ENCODE measurements at places on chromosomes 6 and 20. TPM values are rescaled to one million over a fixed set of nuclear protein-coding genes. Genes with fewer than 3 reads are reported as not detected.

DNA sequence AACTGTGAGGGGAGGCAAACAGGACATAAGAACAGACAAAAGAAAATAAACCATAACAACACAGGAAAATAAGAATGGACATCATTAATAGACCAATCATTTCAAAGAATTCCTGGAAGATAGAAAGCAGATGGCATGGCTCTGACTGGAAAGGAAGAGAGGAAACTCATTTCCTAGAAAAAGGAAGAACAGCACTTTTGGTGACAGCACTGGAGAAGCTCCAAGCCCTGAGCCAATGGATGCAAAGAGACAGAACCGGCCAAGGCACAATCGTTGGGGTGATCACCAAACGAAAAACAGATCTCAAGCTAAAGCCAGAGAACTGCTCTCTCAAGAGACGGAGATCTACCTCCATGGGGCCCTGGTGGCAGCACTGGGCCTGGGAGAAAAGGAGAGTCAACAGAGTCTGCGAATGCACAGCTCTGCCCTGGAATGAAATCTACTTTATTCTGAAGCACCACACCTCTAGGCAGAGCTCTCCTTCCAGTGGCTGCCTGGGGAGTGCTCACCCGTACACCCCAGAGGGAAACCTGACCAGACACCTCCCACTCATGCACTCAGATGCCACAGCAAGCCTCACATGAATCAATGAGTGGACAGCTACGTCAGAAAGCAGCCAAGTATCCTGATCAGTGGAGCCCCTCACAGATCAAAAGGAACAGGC lies 24.2 kb downstream of the KIAA0319 start:
- no peak overlapping the region for H3K27ac ChIP-seq
- no peaks in the 10 kb centered on the region for H3K4me1 ChIP-seq
- DNase-seq = no peak
- H3K4me3 ChIP-seq = no peak overlapping the region
- no peaks in the 10 kb centered on the region for H3K36me3 ChIP-seq
- no peaks in the 10 kb centered on the region for H3K27me3 ChIP-seq

DNA sequence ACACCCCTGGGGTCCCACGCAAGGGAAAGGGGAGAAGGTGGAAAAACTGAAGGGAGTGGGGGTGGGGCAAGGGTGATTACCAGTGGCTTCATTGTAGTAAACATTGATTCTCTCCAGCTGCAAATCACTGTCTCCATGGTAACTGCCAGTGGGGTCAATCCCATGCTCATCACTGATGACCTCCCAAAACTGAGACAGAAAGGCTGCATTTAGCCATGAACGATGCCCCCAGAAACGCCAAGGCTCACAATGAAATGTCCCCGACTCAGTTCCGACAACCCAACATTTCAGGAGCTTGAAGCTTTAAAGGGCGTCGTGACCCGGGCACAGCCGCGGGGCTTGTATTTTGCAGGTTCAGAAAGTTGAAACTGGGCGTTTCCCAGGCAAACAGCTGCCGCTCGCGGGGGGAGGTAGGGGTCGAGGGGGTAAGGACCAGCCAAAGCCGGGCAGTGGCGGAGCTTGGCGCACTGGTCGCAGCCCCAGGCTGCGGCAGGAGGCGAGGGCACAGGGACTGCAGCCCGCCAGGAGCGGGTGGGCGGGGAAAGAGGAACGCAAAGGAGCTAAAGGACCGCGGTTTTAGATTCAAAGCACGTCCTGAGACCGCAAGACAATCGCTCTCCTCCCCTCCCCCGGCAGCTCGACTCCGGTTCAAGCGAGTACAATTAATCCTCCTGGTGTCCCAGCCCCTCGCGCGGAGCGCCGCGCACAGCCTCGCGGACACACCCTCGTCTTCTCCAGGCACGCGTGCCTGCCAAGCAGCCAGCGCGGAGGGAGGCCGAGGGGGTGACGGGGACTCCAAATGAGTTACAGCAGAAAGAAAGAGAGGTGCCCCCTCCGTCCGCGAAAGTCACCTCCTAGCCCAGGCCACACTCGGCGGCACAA lies 731 bp downstream of the TUBB2B start:
- no peak overlapping the region for H3K27ac ChIP-seq
- H3K27me3 ChIP-seq = peaks cover 57% of the 10 kb centered on the region
- H3K4me3 ChIP-seq = no peak overlapping the region
- no peaks in the 10 kb centered on the region for H3K36me3 ChIP-seq

Gene SLC17A1
- total RNA-seq = 0.50 TPM

Gene GPR6
- total RNA-seq = not detected

Gene PDE10A
- not detected for total RNA-seq

Gene PDE7B
- not detected for total RNA-seq

Gene SMIM26
- 40.5 TPM for total RNA-seq

DNA sequence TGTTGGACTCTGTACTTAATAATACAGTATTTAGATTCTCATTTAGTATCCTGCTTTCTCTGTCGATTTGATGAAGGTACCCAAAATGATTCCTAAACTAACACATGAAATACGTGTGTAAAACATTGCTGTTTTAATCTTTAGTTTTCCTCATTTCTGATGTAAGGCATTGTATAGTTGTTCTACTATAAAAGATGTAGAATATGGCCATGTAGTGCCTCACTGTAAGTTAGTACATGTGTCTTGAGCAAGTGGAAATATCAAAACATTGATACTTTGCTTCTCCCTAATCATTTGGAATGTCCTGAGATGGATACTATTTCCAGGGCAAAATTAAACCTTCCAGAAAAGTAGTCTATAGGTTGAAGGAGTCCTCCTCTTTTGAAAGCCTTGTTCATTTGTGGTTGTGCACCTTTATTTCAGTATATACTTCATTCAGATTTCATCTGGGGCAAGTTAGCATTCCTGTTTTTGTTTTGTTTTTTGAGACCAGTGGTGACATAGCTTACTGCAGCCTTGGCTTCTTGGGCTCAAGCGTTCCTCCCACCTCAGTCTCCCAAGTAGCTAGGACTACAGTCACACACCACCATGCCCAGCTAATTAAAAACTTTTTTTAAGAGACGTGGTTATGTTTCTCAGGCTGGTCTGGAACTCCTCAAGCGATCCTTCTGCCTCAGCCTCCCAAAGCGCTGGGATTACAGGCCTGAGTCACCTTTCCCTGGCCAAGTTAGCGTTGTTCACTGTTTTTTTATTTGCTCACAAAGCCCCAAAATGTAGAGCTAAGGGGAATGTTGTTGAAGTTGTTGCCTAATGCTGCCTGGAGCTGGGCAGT lies 11.6 kb downstream of the SRSF3 start:
- H3K27me3 ChIP-seq = no peaks in the 10 kb centered on the region
- H3K27ac ChIP-seq = no peak overlapping the region
- H3K4me1 ChIP-seq = peaks cover 23% of the 10 kb centered on the region
- H3K36me3 ChIP-seq = peaks cover 87% of the 10 kb centered on the region
- H3K4me3 ChIP-seq = no peak overlapping the region
- peak; percentile 30 for DNase-seq

DNA sequence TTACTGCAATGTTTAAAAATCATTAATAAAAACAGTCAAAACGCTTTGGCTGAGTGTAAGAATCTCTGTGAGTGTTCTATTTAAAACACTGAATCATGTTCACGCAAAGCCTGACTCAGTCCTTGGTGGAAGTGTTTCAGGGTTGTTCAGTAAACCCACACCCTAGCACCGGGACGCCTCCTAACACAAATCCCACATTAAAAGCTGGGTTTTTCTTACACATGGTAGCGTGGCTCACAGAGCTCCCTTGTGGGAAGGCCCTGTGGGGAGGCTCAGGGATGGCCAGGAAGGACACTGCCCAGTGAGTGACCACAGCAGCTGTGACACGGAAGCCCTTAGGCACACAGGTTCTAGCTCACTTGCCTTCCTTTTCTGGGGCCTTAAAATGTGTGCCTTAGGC lies 80.2 kb downstream of the GMPR start:
- H3K4me3 ChIP-seq = no peak overlapping the region
- no peak for DNase-seq
- no peaks in the 10 kb centered on the region for H3K27me3 ChIP-seq
- peaks cover 2% of the 10 kb centered on the region for H3K36me3 ChIP-seq
- no peak overlapping the region for H3K27ac ChIP-seq

DNA sequence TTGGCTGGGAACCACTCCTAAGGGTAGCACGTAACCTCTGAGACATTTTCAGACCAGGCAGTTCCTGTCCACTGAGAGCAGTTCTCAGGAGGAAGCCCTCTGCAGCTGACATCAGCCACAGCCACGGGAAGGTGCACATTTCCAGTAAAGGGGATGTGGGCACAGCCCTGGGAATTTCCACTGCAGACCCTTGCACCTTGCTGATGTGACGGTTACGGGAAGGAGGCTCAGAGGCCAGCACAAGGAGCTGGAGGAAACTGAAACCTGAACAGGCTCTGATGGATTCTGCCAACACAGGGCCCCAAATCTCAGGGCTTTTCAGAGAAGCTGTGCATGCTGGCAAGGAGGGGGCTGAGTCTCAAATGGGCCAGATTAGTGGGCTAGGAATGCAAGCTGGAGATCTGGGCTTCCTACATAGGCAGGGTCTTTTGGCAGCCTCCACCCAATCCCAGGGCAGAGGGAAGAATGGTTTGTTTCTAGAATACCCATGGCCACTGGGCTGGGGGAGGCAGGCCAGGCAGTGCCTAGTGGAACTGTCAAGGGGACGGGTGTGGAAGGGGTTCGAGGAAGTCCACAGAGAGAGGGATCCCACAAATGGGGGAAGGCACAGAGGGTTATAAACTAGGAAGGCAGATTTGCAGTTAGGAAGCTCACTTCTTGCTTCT lies 14.2 kb downstream of the EBF4 start:
- no peak overlapping the region for H3K4me3 ChIP-seq
- no peaks in the 10 kb centered on the region for H3K36me3 ChIP-seq
- DNase-seq = no peak
- no peak overlapping the region for H3K27ac ChIP-seq
- H3K27me3 ChIP-seq = no peaks in the 10 kb centered on the region

Gene BPIFB2
- not detected for total RNA-seq

GRCh38 chr6:20946022-20946421 lies 411.8 kb downstream of the CDKAL1 start:
- no peaks in the 10 kb centered on the region for H3K27me3 ChIP-seq
- no peaks in the 10 kb centered on the region for H3K4me1 ChIP-seq
- H3K4me3 ChIP-seq = no peak overlapping the region

Gene HNF4A
- total RNA-seq = not detected

Gene ELOVL4
- not detected for total RNA-seq

- DNase-seq = no peak
- H3K27ac ChIP-seq = no peak overlapping the region
- no peaks in the 10 kb centered on the region for H3K36me3 ChIP-seq
- no peaks in the 10 kb centered on the region for H3K27me3 ChIP-seq
- no peak overlapping the region for H3K4me3 ChIP-seq
- no peaks in the 10 kb centered on the region for H3K4me1 ChIP-seq
Observed at GRCh38 chr6:109295109-109295773, 87.0 kb downstream of the CD164 start.

DNA sequence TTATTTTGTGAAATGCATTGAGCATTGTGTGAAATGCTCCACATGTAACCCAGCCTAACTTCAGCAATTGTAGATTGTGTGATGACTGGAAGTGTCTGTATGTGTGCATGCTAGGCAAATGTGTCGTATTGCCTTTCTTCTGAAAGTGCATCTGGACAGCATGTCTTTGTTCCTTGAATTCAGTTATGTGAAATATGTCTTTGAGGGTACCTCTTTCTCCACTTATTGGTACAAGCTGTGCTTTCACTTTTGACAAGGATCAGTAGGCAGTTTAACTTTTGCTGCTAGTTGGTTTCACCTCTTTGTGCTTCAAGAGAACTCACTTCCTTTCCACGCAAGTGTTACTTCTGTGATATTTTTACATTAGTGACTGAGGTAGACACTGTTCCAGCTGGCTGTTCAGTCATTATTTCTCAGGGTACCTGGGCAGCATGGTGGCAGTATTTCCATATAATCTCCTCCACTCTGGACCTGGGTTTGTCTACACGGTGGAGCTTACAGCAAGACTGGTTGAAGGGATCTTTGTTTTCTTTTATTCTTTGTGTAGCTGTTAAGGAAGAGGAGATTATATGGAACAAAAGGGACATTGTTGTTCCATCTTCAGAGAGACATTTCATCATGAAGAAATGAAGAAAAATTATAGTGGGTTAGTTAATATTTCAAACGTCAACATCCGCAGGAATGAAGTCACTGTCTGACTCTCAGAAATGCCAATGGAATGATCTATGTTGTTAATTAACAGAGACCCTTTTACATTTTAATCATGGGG lies 175.4 kb downstream of the UTRN start:
- no peak overlapping the region for H3K4me3 ChIP-seq
- H3K36me3 ChIP-seq = peaks cover 93% of the 10 kb centered on the region
- no peak for DNase-seq

Gene DEF6
- total RNA-seq = 241 TPM

Gene HLA-C
- total RNA-seq = 3,894 TPM

Gene TMEM74B
- 0.35 TPM for total RNA-seq

Gene C20orf144
- 0.41 TPM for total RNA-seq

Gene HLA-DOB
- total RNA-seq = 13.7 TPM

DNA sequence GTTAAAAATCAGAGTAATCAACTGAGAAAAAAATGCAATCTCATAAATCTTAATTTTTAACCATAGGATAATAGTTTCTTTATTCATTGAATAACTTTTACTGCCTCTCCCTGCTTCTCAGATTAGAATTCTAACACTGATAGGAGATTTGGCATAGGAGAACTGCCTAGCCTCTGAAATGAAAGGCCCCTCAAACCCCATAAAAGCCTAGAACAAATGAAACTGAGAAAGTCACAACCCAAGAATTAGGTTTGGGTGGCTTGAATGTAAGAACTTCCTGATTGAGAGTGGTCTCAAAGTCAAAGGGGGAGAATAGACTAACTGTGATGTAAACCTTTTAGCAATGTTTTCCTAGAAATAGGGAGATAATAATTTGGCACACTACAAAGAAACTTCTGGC lies 52.2 kb downstream of the SAMD5 start:
- no peak overlapping the region for H3K4me3 ChIP-seq
- DNase-seq = no peak
- H3K27me3 ChIP-seq = no peaks in the 10 kb centered on the region
- H3K36me3 ChIP-seq = no peaks in the 10 kb centered on the region

Gene SLC22A16
- total RNA-seq = not detected

GRCh38 chr6:19297880-19298279 lies 539.3 kb upstream of the ID4 start:
- H3K36me3 ChIP-seq = no peaks in the 10 kb centered on the region
- H3K27ac ChIP-seq = no peak overlapping the region
- no peaks in the 10 kb centered on the region for H3K4me1 ChIP-seq
- H3K4me3 ChIP-seq = no peak overlapping the region

GRCh38 chr20:32526125-32526524 lies 59.0 kb downstream of the NOL4L start:
- H3K4me3 ChIP-seq = no peak overlapping the region
- DNase-seq = no peak
- H3K4me1 ChIP-seq = peaks cover 86% of the 10 kb centered on the region
- no peaks in the 10 kb centered on the region for H3K27me3 ChIP-seq

Gene LAMA2
- total RNA-seq = 5.3 TPM

Gene TXLNB
- 0.93 TPM for total RNA-seq

DNA sequence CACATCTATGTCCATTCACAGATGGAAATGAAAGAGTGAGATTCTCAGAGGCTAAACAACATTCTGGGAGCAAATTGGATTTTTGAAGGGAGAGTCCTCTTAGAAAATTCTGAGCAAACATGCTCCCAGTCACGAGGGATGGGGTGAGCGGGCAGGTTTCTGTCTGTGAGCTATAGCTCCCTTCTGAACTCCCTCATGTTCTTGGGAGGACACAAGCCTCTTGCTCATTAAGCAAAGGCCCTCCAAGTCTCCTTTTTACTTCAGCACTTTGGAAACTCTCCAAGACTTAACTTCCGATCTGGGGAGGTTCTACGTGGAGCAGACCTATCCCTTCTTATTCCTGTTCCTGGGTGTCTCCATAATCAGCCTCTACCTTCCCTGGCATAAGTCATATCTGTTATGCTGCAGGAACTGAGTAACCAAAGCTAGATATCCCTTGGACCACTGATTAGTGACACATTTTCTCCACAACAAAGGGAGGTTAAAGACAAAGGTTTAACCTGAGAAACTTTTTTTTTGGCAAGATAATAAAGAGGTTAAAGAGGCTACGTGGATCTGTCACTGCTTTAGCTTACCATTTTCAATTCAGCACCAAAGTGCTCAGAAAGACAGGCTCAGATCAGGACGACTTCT lies 33.0 kb upstream of the SMIM29 start:
- H3K4me3 ChIP-seq = no peak overlapping the region
- no peak overlapping the region for H3K27ac ChIP-seq

Measured in natural killer cell (primary cell).